CD4-positive, alpha-beta memory T cell (primary cell): ENCODE measurements at places on chromosomes 4 and X.
A peak's percentile ranks its signal among the peaks of the same experiment; 100 is the strongest.

DNA sequence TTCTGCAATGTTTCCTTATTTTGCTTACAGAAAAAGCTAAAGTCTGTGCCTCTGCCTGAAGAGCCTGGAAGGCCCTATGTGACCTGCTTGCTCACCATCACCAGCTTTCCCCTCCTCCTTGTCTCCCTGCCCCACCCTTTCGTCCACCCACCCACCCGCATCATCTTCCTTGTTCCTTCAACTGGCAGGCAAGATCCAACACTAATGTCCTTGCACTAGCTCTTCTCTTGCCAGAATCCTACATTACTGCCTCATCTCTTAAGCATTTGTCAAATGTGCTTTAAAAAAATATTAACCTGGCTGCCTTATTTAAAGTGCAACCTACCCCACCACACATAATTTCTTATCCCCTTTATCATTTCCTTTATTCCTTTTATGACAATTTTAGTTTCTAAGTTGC lies 165.1 kb upstream of the PPP3CA start:
- no peak for DNase-seq

DNA sequence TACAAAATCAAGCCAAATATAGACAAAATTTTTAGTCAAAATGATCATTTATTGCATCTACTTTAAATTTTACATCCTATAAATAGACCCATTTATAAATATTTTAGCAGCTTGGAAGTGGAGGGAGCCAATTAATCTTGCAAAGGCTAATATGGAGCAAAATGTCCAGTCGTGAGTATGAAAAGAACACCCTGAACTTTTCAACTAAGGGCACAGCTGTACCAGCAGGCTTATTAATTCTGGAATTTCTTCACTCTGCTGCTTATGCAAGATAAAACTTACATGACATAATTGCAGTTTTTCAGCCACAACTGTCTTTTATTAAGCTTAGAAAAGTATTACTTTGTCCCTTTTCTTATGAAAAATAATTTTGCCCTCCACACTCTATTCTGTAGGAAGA lies 22.9 kb upstream of the USP53 start:
- no peak for DNase-seq

- no peak for DNase-seq
These were observed 378.1 kb upstream of the FTHL17 start for GRCh38 chrX:31449965-31450364.

DNA sequence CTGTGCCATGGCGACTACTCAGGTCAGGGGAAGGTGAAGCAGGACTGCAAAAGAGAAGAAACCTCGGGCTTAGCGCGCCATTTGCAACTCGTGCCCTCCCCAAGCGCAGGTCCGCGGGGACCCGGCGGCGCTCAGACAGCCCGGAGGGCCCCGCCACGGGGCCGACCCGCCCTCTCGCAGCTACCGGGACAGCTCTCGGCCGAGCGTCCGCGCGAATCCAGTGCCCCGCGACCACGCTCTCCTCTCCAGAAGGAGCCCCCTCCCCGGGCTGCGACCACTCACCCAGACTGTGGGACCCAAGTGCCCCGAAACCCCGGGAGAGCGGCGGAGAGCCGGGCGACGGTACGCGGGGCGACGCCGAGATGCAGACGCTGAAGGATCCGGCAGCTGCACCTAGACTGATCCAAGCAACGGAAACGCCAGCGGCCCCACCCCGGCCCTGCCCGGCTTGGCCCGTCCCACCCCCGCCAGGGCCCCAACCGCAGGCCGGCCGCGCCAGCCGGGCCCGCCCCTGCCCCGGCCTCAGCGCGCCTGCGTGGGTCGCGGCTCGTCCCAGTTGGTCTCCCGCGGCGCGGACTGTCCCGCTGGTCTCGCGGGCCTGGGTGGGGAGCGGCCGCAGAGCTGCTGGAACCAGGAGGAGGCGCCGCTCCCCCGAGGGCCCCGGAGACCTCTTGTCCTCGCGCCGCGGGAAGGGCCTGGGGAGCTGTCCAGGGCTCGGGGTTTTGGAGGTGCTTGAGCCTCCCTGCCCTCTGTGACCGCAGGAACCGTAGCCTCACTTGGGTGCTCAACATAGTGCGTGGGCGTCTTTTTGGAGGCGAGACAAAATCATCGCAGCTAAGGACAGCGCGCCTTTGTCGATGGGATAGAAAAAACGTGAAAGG lies at the start of gene ANXA5:
ANXA5 (minus strand) TSS at position 400 of the 881 bp plus-strand sequence; CDS start at position 9, 391 bp downstream.
- DNase-seq: peak; percentile 69

- DNase-seq: no peak
These were observed 12.5 kb upstream of the SPATA4 start for GRCh38 chr4:176207839-176208238.

- DNase-seq: no peak
These were observed 190.5 kb upstream of the GALNTL6 start for GRCh38 chr4:171622729-171623128.

- DNase-seq: no peak
These were observed 378.0 kb downstream of the AFF2 start for GRCh38 chrX:148878371-148878770.

GRCh38 chrX:129360175-129360574 lies 163.1 kb downstream of the SMARCA1 start:
- peak; percentile 35 for DNase-seq

DNA sequence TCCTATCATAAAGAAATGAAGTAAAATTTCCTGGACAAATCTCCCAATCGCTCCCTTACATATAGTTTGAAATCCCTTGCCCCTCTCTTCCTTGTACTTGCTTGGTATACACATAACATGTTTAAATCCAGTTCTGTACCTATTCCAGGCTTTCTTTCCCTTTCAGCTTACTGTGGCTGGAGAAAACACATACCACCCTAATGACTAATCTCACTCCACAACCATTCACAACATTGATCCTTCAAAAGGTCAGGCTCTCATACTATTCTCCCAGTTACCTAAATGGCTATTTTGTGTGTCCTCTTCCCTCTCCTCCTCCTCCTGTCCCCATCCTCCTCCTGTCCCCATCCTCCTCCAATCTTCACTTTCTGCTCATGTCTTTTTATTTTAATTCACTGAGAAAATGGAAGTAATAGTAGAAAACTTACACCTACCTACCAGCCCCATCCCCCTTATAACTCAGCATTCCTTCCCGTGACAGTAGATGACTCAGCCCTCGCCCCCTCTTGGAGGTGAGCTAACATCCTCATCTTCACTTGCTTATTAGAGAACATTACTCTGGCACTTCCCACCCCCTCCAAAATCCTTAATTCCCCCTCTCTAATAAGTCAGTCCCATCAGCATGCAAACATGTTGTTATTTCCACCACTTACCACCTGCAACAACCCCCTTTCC lies 77.5 kb downstream of the IL15 start:
- no peak for DNase-seq

DNA sequence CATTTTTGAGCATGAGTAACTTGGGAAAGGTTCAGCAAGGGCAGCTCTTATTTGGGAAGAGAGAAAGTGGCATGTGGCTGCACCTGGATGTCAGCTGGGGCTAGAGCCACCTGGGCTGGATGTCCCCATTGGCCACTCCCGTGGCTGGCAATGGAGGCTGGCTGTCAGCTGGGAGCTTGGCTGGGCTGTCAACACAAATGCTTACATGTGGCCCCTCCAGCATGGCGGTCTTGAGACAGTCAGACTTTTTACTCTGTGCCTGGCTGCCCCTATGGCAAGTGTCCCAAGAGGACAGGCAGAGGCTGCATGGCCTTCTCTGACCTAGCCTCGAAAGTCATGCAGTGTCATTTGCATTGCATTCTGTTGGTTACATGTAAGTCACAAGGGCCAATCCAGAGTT lies 99.6 kb downstream of the FAM53A start:
- no peak for DNase-seq

GRCh38 chr4:153232768-153233167 lies 28.5 kb downstream of the TRIM2 start:
- DNase-seq: no peak

DNA sequence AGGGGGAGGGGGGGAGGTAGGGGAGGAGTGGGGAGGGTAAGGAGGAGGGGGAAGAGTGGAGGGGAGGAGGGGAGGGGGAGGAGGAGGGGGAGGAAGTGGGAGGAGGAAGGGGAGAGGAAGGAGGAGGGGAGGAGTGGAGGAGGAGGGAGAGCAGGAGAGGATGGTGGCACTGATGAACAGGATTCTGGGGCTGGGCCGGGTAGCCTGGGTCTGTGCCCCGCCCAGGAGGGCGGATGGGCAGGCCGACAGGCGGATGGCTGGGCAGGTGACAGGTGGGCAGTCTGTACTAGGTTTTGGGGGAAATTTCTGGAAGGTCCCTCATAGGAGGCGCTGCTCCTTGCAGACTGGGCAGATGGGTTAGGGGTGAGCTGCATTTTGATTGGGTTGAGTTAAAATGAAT lies 66.0 kb upstream of the ADRA2C start:
- no peak for DNase-seq

DNA sequence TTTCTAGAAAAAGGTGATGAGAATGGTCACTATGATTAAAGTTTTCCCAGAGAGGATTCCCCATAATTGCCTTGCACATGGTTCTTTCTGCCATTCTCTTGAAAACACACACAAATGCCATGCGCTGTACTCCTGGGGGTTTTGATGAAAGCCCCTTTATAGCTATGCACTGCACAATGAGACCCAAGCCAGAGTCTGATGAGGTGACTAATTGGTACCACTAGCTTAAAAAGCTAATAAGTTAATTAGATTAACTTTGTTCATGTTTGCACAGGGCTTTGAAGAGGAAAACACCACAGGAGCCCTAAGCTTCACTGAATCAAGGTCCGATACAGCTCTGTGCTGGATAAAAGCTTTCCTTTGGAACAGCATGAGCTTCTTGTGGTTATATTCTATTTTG lies 132.2 kb downstream of the NKX6-1 start:
- no peak for DNase-seq

GRCh38 chrX:119236623-119237561 lies 807 bp downstream of the PGRMC1 start:
- peak; percentile 44 for DNase-seq

GRCh38 chr4:176999935-177000543 lies 207.3 kb upstream of the VEGFC start:
- no peak for DNase-seq

DNA sequence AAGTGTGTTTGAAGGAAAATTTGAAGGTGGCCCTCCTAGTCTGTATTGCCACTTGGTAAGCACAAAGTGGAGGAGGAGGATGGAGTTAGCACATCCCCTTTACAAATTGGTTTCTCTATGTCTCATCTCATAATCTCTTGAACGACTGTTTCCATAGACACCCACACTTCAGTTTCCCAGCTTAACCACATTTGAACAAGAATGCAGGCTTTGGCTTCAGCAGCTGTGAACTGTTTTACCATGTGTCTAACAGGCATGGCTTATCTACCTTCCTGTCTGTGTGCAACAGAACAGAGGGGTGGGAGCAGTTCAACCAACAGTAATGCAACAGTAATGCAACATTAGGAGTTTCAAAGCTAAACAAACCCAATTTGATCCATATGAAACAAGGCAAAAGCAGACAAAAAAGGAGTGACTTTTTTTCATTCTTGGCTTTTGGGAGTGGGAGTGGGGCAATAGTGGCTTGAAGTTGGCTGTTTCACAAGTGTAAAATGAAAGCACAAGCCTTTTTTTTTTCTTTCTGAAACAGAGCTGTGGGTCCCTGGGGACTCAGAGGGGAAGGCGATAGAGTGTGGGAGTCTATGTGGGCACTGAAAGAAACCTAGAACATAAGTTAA lies 108.0 kb downstream of the ITM2A start:
- DNase-seq: peak; percentile 82
